Effector CD8-positive, alpha-beta T cell (primary cell): ENCODE measurements at places on chromosomes 16 and 17.

DNA sequence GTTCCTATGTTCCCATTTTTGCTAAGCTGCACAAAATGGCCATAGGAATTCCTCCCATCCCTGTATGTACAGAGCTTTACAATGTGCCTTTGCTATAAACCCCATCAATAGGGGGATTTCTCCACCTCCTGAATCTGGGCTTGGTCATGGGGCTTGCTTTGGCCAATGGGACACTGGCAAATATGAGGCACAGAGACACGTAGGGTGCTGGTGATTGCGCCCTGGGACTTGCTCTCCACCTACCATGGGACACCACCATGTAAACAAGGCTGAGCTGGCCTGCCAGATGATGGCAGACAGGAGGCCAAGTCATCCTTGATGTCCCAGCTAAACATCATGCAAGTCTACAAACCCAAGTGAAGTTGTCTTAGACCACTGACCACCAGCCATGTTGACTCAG lies 15.3 kb upstream of the ALDH3A1 start:
- DNase-seq = no peak

- DNase-seq = no peak
These were observed 44.1 kb downstream of the SRCIN1 start for GRCh38 chr17:38561416-38562214.

- DNase-seq = no peak
These were observed 7.3 kb upstream of the SMIM5 start for GRCh38 chr17:75625813-75626486.

- no peak for DNase-seq
These were observed 66.5 kb downstream of the IGF2BP1 start for GRCh38 chr17:49063652-49064051.

DNA sequence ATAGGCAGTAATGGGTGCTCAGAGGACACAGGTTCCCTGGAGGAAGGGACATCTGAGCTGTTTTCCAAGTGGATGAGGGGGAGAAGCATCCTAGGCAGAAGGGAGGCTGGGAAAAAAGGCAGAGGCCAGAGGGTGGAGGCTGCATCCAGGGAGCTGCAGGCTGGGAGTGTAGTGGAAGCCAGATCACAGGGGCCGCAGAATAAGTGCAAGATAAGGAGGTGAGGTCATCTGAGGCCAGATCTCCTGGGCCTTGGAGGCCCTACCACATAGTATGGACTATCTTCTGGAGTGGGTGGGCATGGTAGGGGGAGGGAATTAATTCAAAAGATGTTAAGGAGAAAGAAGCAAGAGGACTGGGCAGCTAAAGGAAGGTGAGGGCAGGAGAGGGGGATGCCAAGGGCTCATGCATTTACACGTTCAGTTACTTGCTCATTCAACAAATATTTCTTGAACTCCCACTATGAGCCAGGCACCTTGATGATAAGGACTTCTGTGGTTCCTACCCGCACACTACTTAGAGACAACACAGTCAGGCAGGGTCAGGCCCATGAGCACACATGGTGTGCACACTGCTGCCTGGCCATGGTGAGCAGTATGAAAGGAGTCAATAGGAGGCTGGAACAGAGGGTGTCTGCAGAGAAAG lies 2.4 kb upstream of the RIPOR1 start:
- DNase-seq = no peak

- DNase-seq = peak; percentile 19
These were observed at the start of gene NHLRC4 for GRCh38 chr16:566475-567372. Gene NHLRC4 (plus strand): TSS chr16:567005. CDS start chr16:568048, 1,043 bp downstream.

GRCh38 chr16:89798832-89799370 lies 17.5 kb downstream of the FANCA start:
- DNase-seq = no peak

DNA sequence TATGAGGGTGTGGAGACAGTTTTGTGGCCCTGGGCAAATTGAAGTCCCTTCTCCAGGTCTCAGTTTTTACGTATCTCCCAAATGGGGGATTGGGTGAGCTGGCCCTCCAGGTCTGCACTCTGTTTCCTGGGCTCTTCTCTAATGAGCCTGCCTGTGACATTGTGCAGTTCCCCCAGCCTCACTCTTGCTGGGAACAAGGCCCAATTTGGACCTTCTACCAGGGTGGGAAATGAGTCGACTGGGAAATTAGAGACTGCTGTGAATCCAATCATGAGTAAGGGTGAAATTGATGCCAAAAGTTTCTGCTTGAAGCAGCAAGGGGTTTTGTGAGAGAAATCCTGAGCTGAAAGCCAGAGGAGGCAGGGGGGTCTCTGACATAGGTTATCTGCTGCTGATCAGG lies 71.5 kb upstream of the KSR1 start:
- no peak for DNase-seq

DNA sequence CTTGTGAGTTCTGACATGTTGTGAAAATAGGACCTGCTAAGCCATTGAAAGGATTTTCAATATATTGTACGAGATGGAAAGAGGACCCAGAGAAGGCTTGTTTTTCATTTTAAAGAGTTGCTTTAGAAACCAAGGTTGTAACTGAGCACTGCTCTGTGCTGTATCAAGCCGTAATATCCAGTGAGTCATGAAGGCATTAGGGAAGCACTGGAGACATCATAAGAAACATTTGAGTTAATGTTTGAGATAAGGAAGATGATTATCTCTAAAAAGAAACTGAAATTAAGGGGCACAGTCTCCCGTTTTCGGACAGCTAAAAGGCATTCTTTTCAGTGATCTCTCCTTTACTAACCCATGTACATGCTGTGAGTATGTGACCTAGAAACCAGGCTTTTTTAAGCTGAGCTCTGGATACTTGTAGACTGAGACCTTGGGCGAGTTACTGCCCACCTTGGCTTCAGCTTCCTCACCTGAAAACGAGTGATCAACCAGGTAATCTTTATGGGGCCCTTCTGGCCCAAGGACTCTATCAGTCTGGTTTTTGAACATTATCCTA lies 149.2 kb upstream of the TBX2 start:
- DNase-seq = no peak

DNA sequence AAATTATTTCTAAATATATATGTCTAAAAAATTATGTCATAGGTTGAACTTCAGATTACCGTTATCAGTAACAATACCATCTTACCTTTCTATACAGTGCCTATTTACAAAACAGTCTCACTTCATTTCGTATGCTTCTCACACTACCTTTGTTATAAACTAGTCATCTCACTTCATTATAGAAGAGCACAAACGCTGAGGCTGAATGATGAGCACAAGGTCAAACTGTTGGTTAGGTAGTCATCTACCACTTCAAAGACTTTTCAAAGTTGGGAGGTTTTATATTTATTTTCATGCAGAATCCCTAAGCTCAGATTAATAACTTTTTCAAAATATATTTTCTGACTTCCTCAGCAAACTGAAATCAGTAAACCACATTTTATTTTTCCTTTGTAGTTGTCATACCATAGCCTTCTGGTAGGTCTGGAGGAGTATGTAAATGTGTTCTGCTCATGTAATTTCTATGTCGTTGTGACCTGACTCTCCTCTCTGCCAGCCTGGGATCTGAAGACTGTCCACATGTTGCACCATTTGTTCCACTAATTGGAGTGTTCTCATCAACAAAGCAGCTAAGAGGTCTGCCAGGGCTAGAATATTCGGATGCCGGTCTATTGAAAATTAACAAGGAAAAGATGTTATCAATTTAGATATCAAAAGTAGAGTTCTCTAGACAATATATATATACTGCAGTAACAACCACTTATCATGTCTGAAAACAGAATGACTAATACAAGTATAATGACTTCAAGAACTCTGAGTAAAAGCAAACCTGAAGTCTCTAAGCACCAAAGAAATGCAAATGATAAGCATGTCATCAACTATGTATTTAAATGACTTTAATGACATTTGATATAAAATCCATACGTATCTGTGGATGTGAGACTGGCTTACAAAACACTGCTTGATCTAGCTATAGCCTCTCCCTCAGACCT lies 73.9 kb downstream of the CEP95 start:
- DNase-seq = no peak

GRCh38 chr16:56691885-56692284 lies 9.6 kb downstream of the MT1X start:
- no peak for DNase-seq

- DNase-seq = no peak
These were observed 66.9 kb upstream of the GSG1L start for GRCh38 chr16:28130099-28131088.

- no peak for DNase-seq
These were observed 26.4 kb upstream of the RPL38 start for GRCh38 chr17:74177018-74177450.

DNA sequence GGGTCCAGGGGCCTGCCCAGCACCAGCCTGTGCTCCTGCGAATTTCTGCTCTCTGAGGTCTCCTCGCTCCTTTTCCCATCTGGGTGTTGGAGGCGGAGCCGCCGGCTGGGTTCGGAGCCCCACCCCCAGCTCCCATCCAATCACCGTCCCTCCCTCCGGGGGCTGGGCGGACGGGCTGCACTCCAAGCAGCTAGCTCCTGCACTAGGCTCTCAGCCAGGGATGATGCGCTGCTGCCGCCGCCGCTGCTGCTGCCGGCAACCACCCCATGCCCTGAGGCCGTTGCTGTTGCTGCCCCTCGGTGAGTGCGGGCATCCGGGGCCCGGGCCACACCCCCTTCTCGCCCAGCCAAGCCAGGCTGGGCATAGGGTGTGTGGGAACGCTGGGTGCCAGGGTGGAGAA lies at the start of gene NRN1L:
NRN1L (plus strand) TSS at position 202 of the 400 bp plus-strand sequence; CDS start at position 221, 19 bp downstream.
- no peak for DNase-seq

DNA sequence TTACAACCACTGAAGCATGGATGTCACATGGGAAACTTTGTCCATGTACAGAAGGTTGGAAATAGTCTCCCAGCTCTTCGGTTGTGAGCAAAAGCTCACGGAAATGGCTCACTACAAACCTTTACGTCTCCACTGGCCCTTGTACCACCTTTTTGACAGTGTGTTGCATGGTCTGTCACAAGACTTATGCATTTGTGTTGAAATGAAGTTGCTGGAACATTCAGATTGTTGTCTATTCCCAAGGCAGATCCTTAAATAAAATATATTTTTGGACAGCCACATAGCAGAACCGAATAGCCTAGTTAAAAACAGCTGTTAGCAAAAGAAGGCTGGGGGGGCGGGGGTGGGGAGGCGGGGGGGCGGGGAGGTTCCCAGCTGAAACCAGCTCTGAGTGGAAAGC lies 39.2 kb downstream of the KNOP1 start:
- no peak for DNase-seq

DNA sequence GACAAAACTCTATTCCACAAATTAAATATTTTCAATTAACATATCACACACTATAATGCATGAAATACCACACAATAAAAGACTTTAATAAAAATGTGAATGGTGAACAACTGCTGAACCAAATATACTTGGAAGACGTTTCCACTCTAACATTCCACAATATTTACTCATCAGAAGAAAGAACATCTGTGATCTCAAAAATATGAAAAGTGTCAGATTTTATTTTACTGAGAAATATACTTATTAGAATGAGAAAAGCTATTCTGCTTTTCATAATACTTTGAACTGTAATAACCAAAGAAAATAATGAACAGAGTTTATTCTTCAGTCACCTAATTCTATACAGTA lies 181.8 kb upstream of the AXIN2 start:
- no peak for DNase-seq

- no peak for DNase-seq
These were observed 25.0 kb upstream of the GNG13 start for GRCh38 chr16:825341-826061.

DNA sequence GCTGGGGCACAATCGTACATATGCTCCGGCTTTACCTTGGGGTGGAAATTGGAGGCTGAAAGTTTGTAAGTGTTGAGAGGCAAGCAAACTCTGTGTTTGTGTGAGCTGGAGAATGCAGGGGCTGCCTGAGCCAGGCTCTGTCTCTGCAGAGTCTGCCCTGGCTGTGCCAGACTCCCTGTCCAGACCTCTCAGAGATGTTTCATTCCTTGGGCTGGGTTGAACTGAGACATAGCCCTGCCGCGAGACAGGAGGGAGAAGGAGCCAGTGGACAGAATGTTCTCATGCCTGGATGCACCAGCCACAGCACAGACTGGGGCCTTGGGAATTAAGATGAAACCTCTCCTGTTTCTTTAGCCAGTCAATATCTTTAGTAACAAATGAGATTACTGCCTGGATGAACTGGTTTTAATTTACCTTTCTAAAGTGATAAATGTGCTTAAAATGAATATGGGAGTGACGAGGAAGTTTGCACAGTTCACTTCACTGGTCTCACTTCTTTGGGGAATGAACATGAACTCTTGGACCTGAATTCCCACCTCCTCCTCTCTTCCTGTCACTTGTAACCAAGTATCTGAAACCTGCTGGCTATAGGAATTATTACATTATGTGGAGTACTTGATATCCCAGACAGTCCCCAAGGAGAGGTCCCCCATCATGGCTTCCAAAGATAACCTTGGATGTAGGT lies 40.1 kb downstream of the YPEL2 start:
- DNase-seq = no peak

DNA sequence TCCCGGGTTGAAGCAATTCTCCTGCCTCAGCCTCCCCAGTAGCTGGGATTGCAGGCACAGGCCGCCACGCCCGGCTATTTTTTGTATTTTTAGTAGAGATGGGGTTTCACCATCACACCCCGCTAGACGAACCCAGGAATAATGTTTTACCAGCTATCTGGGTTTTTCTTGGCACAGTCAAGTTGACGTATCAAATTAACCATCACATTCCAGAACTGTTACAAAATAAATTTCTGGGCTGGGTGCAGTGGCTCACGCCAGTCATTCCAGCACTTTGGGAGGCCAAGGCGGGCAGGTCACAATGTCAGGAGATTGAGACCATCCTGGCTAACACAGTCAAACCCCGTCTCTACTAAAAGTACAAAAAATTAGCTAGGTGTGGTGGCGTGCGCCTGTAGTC lies 501.2 kb downstream of the SHISA9 start:
- no peak for DNase-seq

DNA sequence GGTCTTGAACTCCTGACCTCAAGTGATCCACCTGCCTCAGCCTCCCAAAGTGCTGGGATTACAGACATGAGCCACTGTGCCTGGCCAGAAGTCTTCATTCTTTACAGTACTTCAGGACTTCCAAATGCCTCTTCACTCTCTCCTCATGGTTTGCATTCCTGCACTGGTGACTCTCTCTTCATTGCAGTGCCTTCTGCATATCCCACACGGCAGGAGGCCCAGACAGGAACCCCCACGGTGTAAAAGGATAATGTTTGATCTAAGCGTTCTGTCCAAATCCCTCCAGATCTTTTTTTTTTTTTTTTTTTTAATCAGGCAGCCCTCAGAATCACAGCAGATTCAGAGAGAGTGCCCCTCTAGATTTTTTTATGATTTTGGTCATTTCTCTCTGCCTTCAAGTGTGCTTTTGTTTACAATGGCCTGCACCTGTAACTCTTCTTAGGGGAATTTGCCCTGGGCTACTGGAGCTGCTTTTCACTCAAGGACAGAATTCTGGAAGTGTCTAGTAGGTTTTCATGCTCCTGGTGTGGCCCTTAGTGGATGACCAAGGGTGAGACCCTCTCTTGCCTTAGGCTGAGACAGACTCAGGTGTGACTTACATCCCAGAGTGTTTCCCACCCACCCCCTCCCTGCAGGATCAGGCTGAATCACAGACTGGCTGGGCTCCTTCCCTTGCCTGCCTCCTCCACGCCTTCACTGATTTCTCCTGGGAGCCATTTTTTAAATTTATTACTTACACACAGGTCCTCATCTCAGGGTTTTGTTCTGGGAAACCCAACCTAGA lies 19.8 kb upstream of the NF1 start:
- DNase-seq = no peak
